LNCaP clone FGC (cell line): ENCODE measurements at places on chromosomes 11 and 22.

DNA sequence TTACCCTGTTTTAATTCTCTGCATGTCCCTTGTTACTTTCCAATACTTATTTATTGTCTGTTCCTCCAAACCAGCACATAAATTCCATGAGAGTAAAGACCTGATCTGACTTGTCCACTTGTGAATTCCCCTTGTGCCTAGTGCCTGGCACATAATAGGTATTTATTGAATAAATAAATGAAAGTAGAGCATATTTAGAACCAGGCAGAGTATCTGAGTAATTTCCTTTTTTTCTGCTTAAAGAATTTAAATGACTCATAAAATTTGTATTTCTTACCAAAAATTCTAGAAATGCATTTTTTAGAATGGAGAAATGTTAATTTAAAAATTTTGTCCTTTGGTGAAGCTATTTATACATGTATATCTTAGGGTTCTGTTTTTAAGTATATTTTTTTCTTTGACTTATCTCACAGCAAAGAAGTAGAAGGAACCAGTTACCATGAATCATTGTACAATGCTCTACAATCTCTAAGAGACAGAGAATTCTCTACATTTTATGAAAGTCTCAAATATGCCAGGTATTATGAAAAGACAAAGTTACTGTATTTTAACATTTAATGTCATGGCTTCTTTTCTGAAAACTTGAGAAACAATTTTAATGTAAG lies 96.8 kb downstream of the ATM start:
- DNase-seq: no peak

GRCh38 chr11:13207665-13208594 lies 69.7 kb upstream of the BMAL1 start:
- no peak for DNase-seq

GRCh38 chr11:44437122-44437521 lies 127.2 kb upstream of the ALX4 start:
- no peak for DNase-seq

DNA sequence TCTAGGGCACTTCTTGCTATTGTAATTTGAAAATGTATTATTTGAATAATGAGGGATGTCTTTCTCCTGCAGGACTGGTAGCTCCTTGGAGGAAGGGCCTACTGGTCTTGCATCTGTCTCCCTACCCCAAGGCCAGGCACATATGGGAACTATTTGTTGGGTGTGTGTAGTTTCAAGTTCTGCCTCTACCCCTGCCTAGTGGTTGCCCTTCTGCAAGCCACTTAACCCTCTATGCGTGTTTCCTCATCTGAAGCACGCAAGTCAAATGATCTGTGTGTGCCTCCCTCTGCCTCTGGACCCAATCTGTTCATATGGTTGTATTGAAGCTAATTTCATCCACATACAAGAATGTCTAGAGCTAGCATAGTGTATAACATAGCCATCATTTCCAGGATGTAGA lies 67.0 kb downstream of the WNT11 start:
- DNase-seq: no peak

DNA sequence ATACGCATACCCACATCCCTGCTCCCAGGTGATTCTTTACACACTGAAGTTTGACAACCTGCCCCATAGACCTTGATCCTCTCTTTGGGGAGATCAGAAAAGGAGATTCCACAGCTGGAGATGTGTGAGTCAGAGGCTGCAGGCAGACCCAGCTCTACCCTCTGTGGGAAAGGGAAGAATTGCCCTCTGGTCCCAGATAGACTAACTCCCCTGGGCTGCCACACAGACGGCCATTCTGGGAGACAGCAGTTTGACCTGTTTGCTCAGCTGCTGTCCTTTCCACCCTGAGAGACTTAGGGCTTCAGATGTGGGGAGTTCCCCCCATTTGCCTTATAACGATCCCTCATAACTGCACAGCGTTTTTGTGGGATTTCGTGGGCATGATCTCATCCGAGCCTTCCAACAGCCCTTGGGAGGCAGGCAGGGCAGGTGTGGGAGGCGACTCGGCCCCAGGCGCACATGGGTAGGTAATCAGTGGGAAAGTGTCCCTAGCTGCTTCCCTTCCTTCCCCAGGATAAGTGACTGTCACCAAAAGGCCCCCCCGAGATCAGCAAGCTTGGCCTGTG lies 14.1 kb downstream of the FAM83F start:
- no peak for DNase-seq

- DNase-seq: no peak
Observed at GRCh38 chr11:37322333-37323194, 724.5 kb upstream of the RAG2 start.

GRCh38 chr11:103798026-103798425 lies 238.4 kb upstream of the DDI1 start:
- no peak for DNase-seq

GRCh38 chr11:34999453-34999852 lies 83.0 kb downstream of the PDHX start:
- DNase-seq: no peak

DNA sequence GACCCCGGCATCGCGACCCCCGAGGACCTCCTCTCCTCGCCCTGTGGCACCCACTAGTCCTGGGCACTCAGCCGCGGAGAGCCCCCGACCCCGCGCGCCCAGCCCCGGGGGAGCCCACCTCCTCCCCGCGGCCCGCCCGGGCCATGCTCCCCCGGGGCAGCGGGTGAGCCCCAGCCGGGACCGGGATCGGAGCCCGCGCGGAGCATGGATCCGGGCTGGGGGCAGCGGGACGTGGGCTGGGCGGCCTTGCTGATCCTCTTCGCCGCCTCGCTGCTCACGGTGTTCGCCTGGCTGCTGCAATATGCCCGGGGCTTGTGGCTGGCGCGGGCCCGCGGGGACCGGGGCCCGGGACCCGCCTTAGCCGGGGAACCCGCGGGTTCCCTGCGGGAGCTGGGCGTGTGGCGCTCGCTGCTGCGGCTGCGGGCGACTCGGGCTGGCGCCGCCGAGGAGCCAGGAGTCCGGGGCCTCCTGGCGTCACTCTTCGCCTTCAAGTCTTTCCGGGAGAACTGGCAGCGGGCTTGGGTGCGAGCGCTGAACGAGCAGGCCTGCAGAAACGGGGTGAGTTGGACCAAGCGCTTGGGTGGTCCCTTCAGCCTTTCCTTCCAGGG lies 498 bp downstream of the C2CD2L start:
- no peak for DNase-seq

DNA sequence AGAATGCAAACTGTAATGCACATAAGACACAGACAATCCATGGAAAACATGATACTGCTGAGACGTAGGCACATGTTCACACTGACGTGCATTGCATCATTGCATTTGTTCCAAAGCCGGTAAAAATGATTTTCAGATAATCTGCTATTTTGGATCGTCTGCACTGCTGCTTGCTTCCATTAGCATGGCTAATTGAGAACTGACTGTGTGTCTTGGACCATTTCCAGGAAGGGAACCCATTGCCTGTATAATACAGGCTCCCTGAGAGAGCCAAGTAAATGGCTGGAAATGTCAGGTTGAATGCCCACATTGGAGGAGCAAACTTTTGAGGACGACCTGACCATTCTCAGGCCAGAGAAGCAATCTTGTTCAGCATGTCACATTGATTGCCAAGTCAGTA lies 304.8 kb downstream of the ST3GAL4 start:
- DNase-seq: no peak

GRCh38 chr22:48640890-48641841 lies 1186.5 kb downstream of the BRD1 start:
- DNase-seq: no peak

GRCh38 chr22:49396817-49397216 lies 430.9 kb downstream of the BRD1 start:
- no peak for DNase-seq
